Stimulated activated CD4-positive, alpha-beta T cell treated with anti-CD3 and anti-CD28 coated beads, Interleukin-2, amount 100 ng/mL, for 48 hours (primary cell): ENCODE measurements at places on chromosomes 16 and 17.

DNA sequence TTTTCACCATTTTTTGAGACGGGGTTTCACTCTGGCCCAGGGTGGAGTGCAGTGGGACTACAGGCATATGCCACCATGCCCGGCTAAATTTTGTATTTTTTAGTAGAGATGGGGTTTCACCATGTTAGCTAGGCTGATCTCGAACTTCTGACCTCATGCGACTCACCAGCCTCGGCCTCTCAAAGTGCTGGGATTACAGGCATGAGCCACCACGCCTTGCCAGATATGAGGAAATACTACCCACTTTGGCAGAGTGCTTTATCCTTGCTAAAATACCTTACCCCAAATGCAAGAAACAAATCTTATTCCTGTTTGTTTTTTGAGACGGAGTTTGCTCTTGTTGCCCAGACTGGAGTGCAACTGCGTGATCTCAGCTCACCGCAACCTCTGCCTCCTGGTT lies 62.9 kb upstream of the MGAT5B start:
- DNase-seq, result no peak

GRCh38 chr17:6591599-6592158 lies 35.3 kb upstream of the PITPNM3 start:
- DNase-seq, result no peak

DNA sequence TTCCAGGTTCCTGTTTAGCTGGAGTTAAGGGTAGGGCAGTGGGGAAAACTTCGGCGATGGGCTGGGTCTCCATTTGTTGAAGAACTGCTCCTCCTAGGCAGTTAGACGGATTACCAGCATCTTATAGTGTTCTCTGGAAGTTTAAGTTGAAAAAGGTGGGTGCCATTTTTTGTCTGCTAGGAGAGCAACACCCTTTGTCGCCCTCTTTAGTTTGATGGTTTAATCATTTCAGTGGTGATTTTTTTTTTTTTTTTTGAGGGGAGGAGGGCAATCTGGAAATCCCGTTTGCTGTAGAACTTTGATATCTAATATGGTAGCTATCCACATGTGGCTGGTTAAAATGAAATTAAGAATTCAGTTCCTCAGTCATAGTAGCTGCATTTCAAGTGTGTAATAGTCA lies 4.1 kb downstream of the UBFD1 start:
- DNase-seq, result no peak

GRCh38 chr17:60188759-60189158 lies 39.0 kb downstream of the CA4 start:
- no peak for DNase-seq

GRCh38 chr16:88973007-88973410 lies 4.0 kb downstream of the CBFA2T3 start:
- no peak for DNase-seq

DNA sequence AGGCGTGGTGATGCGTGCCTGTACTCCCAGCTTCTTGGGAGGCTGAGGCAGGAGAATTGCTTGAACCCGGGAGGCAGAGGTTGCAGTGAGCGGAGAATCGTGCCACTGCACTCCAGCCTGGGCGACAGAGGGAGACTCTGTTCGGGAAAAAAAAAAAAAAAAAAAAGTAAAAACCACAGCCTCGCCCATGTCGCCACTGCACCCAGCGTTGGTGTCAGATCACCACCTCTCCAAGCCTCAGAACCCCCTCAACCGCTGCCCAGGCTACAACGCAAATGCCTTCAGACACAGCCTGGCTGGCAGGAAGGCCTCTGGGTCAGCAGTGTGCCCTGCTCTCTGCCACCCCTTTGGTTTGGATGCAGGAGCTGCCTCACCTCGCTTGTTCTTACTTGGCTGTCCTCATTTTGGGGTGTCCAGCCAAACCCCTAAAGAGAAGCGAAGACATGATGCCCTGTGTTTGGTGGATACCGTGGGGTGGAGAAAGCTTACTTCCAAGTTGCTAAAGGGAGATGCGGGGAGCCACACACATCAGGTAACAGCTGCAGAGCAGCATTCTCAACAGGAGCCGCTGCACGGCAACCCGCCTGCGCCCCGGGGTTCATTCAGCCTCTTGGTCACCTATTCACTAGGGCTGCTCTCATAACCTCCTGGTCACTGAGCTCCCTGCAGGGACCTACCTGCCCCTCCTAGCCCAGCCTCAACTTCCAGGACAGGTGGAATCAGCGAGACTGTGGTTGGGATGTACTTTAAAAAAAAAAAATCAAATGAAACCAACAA lies 13.0 kb upstream of the CYTH1 start:
- no peak for DNase-seq

- no peak for DNase-seq
Observed at GRCh38 chr16:28569968-28570752, 16.4 kb downstream of the SGF29 start.

- DNase-seq, result no peak
Observed at GRCh38 chr16:23206986-23207385, 24.4 kb downstream of the SCNN1G start.

GRCh38 chr17:68457168-68457538 lies at the start of gene WIPI1:
Gene WIPI1, minus strand, starts transcription at chr17:68457496. Its CDS starts 75 bp downstream, at chr17:68457421.
- DNase-seq, result no peak

- no peak for DNase-seq
Observed at GRCh38 chr16:84398701-84399100, 30.4 kb downstream of the ATP2C2 start.

DNA sequence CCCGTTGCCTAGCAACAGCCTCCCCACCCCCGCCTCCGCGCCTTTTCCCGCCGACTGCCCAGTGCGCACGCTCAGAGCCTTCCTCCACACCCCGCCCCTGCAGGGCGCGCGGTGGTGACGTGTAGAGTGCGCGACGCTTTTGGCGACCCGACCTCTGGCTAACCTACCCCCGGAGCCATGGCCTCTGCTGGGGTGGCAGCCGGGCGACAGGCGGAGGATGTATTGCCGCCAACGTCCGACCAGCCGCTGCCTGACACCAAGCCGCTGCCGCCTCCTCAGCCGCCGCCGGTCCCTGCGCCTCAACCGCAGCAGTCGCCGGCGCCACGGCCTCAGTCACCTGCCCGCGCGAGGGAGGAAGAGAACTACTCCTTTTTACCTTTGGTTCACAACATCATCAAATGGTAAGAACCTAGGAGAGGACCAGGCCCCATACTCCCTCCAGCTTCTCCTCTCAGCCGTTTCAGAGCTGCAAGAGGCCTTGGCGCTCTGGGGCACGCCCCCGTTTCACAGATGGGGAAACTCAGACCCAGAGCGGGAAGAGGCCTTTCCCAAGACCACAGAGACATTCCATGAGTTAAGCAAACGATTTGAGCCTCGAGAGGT lies at the start of gene MED9:
MED9 (plus strand) TSS at position 136 of the 603 bp plus-strand sequence; CDS start at position 178, 42 bp downstream.
- DNase-seq, result peak; percentile 94

DNA sequence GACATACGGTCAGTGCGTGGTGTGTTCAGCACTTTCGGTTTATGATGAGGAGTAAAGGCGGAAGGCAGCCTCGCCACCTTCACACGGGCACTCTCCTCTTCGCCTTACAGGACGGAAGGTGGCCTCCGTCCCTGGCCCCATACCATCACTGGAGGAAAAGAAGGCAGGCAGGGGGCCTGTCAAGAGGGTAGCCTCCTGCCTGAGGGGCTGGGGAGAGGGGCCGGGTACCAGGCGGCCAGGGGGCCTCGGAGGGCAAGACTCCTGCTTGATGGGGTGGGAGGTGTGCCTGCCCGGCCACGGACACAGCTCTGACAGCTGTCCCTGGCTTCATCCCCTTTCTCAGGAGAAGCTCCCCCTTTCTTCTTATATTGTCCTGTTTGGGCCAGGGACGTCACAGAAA lies 15.6 kb upstream of the SLC38A8 start:
- DNase-seq, result no peak

DNA sequence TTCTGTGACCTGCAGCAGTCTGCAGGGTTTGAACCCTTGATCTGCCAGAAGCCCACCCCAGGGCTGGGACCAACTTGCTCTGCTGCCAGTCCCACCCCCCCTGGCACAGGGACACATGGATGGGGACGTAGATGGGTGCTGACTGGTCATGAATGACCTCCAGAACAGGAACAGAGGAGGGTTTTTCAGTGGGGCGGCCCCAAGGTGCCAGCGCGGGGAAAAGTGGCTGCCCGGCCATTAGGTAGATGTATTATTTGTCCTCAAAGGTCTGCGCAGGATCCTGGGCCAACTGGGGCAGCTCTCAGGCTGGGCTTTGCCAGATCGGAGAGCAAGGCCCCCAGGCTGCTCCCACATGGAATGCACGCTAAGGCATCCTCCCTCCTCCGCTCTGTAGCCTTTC lies 265.2 kb upstream of the TNRC6C start:
- no peak for DNase-seq

GRCh38 chr17:4706121-4706520 lies 2.2 kb upstream of the PELP1 start:
- DNase-seq, result no peak

DNA sequence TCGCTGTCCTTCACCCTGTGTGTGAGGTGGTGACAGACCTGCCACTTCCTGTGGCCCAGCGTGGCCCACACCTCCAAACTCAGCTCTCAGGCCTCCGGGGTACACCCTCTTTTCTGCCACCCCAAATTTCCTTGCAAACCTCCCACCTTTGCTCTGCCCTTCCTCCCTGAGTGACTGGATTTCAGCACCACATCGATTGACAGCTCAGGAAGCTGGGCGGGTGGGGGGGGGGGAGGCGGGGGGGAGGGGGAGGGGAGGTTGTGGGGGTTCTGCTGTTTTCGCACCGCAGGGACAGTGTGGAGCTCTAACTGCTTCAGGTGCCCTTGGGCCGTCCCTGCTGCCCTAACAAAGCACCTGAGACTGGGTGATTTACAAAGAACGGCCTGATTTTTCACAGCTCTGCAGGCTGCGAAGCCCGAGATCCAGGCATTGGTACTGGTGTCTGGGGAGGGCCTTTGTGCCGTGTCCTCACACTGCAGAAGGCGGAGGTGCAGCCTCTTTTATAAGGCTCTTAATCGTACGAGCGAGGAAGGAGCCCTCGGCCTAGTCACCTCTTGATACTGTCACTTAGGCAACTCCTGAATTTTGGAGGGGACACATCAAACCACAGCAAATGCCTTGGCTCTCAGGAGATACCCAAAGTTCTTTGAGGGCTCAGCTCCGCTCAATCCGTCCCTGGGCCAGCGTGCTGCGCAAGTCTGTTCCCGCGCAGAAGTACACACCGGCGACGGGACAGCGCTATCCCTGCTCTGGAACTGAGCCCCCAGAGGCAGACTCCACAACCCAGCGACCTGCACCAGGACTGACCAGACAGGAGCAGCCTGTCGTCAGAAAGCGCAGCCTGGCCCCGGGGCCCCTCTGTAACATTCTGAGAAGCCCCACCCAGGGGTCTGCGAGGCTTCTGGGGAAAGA lies 3.6 kb downstream of the NDUFAF8 start:
- DNase-seq, result no peak

- no peak for DNase-seq
Observed at GRCh38 chr16:76931186-76931585, 259.8 kb upstream of the MON1B start.

GRCh38 chr17:61616783-61617182 lies 25.8 kb upstream of the NACA2 start:
- no peak for DNase-seq

- no peak for DNase-seq
Observed at GRCh38 chr16:55051571-55052347, 121.1 kb downstream of the IRX5 start.

- no peak for DNase-seq
Observed at GRCh38 chr17:2081564-2081963, 26.7 kb downstream of the HIC1 start.

GRCh38 chr16:14345512-14346115 lies 274.5 kb downstream of the MRTFB start:
- no peak for DNase-seq

DNA sequence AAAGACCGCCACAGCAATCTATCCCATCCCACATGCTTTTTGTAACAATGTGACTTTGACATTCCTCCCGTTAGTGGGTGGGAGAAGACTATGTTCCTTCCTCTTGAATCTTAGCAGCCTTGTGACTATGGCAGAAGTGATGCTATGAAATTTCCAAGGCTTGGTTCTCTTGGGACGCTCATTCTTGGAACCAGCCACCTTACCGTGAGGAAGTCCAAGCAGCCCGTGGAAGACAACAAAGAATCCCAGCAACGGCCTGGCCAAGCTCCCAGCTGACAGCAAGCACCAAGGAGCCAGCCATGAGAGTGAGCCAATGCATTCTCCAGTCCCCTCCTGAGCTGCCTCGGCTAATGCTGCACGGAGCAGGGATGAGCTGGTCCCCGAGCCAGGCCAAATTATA lies 62.3 kb downstream of the VPS53 start:
- no peak for DNase-seq

GRCh38 chr17:11182430-11182829 lies 58.6 kb upstream of the SHISA6 start:
- no peak for DNase-seq

GRCh38 chr16:72198021-72198711 lies 26.2 kb upstream of the PMFBP1 start:
- no peak for DNase-seq

- no peak for DNase-seq
Observed at GRCh38 chr16:47129755-47130435, 13.8 kb downstream of the NETO2 start.

GRCh38 chr16:77555791-77556190 lies 121.0 kb upstream of the ADAMTS18 start:
- no peak for DNase-seq

- no peak for DNase-seq
Observed at GRCh38 chr17:83180264-83180995, 101.0 kb downstream of the METRNL start.

DNA sequence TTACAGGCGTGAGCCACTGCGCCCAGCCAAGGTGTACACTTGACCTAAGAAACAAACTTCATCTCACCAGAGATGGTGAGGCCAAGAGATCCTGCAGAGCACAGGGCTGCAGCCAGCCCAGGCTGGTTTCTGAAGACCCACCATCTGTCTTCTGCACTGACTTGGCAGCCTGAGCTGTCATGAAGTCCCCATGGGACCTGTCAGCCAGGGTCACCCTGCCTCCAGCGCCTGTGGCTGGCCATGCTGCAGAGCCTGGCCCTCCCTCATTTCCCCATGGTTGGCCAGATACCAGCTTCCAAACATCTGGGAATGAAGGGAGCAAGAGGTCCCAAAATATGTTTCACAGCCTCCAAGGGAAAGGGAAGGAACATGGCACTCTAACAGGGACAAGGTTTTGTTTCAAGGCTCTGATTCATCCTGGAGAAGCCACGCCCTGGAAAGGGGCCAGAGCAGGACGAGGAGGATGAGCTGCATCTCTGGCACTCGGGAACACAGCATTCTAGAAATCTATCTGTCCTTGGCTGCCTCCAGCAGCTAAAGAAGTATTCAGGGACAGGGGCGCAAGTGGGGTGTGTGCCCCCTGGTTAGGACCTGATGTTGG lies 45.3 kb downstream of the DDX19A start:
- DNase-seq, result no peak

- no peak for DNase-seq
Observed at GRCh38 chr16:77234611-77235010, 35.4 kb downstream of the SYCE1L start.

GRCh38 chr17:2405247-2405926 lies 4.5 kb upstream of the MNT start:
- DNase-seq, result no peak

GRCh38 chr17:21174713-21175112 lies 39.2 kb downstream of the TMEM11 start:
- no peak for DNase-seq
